Hematopoietic multipotent progenitor cell treated with erythropoietin and hydrocortisone succinate and interleukin-3 and kit ligand, for 15 days (in vitro differentiated cells): ENCODE measurements at places on chromosomes 7 and 10.

DNA sequence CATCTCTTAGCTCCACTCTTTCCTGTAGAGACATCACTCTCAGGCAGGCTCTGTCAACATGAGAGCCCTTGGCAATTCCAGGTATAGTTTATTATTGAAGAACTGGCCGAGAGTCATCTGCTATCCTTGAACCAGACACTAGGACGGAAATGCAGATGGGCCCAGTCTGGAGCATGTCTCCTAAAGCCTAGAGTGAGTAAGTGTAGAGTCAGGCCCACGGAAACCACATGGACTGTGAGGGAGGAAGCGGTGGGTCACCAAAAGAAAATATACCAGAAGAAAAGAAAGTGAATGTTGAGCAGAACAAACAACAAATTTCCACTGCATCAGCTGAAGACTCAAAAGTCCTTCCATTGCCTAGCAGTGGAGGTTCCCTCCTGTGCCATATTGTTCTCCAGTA is 15.7 kb upstream of the RELN start:
- no peak for DNase-seq

- no peak for DNase-seq
Measured at GRCh38 chr10:12466704-12467305, 117.5 kb downstream of the CAMK1D start.

DNA sequence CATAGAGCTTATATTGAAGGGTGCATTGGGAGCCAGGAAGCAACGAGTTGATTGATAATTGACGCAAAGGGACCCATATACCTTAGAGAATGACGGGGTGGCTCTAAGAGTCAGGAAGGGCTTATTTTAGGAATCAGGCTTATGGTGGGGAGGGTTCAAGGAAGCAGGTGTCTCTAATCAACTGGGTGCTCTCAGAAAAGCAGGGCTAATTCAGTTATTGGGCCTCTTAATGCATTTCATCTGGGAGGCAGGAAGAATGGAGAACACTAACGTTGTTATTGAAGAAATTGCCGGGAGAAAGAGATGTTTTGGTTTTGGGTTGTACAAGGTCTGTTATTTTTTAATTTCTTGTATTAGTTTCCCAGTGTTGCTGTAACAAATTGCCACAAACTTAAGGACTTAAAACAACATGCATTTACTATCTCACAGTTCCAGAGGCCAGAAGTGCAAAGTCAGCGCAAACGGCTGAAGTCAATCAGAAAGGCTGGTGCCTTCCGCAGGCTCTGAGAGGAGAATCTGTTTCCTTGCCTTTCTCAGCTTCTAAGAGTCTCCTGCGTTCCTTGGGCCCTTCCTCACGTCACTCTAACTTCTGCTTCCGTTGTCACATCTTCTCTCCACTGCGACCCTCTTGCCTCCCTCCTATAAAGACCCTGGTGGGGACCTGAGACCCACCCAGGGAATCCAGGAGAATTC is 328.4 kb upstream of the C7orf33 start:
- DNase-seq, result no peak

GRCh38 chr7:50832744-50833143 is 50.0 kb upstream of the GRB10 start:
- no peak for DNase-seq

GRCh38 chr10:100717166-100717565 is 28.2 kb upstream of the PAX2 start:
- no peak for DNase-seq

- DNase-seq, result no peak
Measured at GRCh38 chr7:7765422-7765821, 47.0 kb upstream of the RPA3 start.

GRCh38 chr10:109773288-109774120 is 149.8 kb downstream of the XPNPEP1 start:
- peak; percentile 7 for DNase-seq

DNA sequence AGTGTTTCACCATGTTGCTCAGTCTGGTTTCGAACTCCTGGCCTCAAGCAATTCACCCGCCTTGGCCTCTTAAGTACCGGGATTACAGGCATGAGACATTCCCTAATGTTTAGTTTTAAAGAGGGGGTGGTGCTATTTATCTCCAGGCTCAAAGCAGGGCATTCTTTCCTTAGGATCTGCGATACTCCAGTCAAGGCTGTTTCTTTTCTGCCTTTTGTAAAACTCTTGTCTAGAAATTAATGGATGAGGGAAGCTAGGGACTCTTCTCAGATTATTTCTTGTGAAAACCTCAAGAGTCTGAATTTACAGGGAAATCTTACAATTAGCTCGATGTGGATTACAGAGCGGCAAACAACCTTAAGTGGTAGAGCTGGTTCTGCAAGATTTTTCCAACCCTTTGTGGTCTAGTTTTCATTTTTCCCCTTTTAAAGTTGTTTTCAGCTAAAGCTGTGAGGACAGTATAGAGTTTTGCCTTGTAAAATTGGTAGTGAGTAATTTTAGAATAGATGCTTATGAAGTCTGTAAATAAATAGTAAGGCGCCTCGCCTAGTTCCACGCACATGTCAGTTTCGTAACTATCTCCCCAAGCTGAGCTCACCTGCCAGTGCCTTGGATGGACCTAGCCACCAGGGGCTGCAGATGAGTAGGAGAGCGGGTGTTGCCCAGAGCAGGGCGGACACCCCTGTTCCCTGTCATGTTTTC is 53.1 kb downstream of the CUX1 start:
- no peak for DNase-seq

DNA sequence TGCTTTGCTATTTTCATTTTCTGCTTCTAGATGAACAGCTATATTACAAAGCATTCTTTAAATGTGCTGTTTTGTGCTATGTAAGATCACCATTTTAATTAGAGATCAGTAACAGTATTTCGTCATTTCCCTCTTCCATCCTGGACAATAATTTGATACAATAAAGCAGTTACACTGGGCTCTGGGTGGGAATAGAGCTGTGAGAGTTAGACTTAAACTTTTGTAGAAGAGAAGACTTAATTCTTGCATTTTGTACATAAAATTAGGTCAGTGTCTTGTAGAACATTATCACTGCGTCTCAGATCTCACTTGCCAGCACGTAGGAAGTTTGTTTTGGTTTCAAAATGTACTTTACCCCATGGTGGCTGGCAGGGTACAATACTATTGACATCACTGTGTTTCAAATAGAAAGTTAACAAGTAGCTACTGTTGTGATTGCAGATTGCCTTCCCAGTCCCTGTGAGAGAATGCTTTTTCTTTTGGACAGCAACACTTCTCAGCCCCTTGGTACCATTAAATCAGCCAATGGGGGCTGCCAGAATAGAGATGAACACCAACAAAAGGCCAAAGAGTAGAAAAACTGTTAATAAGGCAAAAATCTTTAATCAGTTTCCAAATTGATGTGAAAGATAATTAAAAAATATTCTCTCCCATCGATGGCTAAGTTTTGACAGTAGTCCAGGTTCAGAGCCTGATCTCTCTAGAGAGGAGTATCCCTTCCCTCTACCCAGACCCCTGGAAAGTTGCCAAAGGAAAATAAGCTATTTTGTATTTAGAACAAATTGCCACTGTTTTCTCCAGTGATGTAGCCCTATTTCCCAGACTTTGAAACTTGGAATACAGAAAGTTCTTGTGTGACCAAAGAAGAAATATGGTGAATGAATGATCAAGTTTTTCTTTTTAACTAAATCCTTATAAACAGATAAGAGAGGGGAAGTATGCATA is 35.1 kb downstream of the SMNDC1 start:
- peak; percentile 57 for DNase-seq

DNA sequence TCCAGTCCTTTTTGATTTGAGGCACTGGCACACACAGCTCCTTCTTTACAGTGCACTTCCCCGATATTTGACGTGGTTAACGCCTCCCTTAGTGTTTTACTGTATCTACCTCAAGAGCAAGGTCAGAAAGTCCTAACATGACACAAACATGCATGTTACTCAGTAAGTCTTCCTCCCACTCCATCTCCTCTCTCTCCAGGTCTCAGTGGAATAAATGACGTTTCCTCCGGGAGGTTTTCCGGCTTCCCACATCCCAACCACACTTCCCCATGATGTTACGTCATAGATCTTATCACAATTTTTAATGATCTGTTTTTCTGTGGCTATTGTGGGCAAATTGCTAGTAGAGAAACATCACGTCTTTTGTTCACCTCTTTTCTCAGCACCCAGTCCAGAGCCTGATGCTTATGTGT is 165.7 kb downstream of the PTPN20 start:
- DNase-seq, result no peak

DNA sequence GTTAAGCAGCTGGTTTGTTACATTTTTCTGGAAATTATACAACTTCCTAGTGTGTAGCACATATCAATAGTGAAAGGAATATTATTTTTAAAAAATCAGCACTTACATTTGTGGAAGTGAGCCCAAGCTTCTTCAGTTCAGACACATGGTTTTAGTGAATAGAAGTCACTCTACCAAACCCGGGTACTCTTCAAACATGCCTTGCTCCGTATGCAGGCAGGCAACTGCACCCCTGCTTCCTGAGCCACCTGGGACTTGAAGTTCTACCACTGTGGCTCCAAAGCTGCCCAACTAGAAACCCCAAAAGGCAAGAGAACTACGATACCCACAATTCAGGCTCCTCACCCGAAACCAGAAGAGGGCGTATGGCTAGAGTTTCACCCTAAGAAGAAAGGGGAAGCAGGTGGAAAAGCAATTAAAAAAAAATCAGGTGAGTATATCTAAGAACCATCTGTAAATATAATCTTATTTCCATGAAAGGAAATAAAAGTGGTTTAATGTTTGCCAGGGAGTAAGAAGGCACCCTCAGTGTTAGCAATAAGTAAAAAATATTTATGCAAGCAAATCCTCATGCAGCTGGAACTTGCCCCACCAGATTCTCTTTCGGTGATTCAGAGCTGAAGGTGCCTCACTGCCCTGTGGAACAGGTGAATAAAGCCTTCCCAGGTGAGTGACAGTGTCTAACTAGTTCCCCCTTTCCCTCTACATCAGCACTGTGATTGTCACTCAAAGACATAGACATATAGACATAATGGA is at the start of gene MACC1:
TSS of gene MACC1 (minus strand) at position 192 of the 756 bp plus-strand sequence. CDS start 55,522 bp downstream, outside the sequence.
- DNase-seq, result peak; percentile 45

- no peak for DNase-seq
Measured at GRCh38 chr10:61283481-61284221, 169.5 kb downstream of the TMEM26 start.

DNA sequence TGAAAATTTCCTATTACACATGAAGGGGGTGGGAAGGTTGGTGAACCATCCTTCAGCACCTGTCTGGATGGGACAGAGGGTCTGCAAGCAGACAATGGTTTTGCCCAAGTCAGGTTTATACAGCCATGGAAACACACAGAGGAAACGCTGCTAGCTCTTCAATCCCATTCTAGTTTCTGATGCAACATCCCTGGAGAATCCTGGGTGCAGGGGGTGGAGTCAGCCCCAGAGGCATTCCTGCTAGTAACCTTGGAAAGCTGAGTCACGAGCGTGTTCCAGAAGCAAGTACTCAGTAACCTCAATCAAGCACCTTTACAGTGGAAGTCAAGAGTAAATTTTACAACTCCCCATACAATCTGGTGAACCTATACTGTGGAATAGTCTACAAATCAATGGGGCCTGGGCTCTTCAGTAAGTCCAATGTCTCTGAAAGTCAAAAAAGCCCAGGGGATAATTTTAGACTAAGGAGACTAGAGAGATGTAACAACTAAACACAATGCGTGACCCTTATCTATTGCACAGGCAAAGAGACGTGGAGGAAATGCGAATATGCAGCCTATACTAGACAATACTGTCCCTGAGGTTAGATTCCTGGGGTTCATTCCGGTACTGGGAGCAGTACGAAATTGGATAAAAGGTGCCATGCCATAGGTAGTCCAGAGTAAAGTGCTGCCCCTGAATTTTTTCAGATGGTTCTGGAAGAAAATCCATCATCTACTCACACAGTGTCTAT is 95.4 kb downstream of the ZRANB1 start:
- no peak for DNase-seq

GRCh38 chr7:18125476-18125875 is 97.8 kb upstream of the PRPS1L1 start:
- no peak for DNase-seq

GRCh38 chr7:33395340-33395739 is 266.0 kb downstream of the BBS9 start:
- DNase-seq, result no peak

- no peak for DNase-seq
Measured at GRCh38 chr7:42168512-42168911, 68.5 kb downstream of the GLI3 start.

GRCh38 chr7:112410092-112410491 is 40.2 kb upstream of the IFRD1 start:
- DNase-seq, result no peak

- DNase-seq, result no peak
Measured at GRCh38 chr10:60397792-60398191, 8.1 kb upstream of the ANK3 start.

GRCh38 chr10:103473261-103473671 is 5.8 kb downstream of the CALHM3 start:
- DNase-seq, result no peak

GRCh38 chr7:132654150-132654549 is 77.9 kb upstream of the PLXNA4 start:
- DNase-seq, result no peak

- no peak for DNase-seq
Measured at GRCh38 chr7:117045927-117046710, 92.8 kb downstream of the ST7 start.

- no peak for DNase-seq
Measured at GRCh38 chr7:87810130-87810529, 66.0 kb downstream of the SLC25A40 start.

DNA sequence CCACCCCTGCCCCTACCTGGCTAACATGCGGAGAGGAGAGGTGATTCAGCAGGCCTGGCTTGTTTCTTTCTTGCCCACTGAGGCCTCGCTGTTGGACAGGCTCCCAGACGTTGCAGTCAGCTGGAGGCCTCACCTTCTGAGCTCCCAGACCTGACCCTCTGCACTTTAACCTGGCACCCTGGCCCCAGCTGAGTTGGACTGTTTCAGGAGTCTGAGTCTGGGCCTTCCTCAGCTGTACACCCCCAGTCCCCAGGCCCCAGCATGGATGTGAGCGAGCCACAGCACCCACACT is 35.0 kb downstream of the UNC5B start:
- DNase-seq, result no peak

DNA sequence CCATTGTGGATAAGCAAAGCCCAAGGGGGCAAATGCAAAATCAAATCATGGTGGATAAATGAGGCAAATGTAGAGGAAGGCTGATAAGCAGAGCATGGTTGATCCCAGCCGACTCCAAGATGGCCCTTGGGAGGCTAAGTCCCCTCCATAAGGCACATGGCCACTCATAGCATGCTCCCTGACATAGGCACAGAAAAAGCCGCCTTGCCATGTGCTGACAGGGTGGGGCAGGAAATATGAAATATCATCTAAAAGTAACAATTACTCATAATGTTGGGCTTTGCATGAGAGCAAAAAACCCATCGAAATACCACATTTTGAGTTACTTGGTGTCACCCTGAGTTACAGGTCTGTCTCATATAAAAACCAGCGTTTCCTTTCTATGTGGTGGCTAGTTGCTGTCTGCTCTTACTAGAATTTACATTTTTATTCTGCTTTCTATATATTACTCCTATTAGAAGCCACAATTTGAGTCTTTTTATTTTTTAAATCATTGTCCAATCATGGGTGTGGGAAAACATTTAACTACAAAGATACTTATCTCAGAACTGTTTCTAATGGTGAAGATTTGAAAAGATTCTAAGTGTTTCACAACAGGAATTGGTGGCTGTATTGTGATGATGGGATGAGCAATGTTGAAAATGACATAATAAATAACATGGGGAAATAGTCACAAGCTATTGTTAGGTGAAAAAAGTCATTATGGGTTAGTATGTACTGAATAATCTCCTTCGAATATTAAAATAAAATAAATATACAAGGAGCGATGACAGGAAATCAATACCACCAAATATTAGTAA is 102.7 kb downstream of the CUBN start:
- no peak for DNase-seq

- no peak for DNase-seq
Measured at GRCh38 chr10:26243351-26243720, 26.8 kb downstream of the GAD2 start.
